ENCODE measurements at places on chromosomes 6 and 20.
A peak's percentile ranks its signal among the peaks of the same experiment; 100 is the strongest.

DNA sequence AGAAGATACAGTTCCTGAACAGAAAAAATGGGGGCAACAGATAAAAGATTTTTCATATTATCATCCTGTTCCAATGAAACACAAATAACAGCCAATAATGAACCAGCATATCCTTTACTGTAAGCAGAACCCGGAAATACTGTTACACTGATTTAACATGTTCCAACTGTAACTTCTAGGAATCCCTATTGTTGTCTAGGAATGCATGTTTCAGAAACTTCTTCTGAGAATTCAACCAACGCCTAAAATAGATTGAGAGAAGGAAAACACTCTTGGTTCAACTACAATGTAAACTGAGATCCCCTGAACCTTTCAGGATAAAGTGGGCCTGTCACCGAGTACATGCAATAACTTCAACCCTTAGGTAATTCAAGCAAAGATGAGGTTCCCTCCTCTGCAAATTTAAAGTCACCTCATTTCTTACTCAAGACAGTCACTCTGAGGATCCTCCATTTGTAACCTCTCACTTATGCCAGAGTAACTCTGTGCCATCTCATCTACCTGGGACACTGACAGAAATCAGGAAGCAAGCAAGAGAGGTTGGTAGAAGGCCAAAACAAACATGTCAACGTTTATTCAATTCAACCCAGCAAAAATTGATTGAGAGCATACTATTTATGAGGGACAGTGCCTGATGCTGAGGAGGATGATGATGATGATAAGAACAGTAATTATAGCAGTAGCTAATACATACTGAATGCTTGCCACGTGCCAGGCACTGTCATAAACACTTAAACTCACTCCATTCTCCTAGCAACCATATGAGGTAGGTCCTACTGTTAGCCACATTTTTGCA lies 14.1 kb downstream of the UBE3D start:
- DNase-seq = no peak

DNA sequence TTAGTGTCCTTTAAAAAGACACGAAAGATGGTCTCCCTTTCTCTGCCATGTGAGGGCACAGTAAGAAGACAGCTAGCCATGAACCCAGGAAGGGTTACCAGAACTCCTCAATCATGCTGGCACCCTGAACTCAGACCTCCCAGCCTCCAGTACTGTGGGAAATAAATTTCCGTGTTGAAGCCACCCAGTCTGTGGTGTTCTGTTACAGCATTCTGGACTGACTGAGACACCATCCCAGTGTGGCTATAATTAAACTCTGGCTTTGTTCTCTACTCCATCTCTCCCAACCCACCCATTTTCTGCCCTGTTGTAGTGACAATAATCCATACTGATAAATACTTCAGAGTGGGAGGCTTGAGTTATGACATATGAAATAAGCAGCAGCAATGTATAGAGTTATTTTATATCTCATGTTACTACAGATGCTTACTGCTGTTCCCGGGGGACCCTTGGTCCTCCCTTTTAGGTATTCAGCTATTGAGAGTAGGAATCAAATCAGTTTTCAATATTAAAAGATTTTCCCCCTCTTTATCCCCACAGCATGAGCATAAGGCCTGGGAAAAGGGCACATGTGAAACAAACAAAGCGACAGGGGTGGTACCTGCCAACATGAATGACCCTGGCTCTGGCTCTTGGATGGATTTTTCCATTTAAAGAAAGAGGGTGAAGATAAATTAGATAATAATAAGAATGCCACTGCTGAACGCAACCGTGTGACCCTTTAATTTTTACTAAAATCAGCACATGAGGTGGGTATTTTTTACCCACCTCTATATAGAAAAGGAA lies 224.3 kb upstream of the SLC35B3 start:
- no peak for DNase-seq

GRCh38 chr20:46807998-46808397 lies 86.6 kb upstream of the EYA2 start:
- DNase-seq = no peak

DNA sequence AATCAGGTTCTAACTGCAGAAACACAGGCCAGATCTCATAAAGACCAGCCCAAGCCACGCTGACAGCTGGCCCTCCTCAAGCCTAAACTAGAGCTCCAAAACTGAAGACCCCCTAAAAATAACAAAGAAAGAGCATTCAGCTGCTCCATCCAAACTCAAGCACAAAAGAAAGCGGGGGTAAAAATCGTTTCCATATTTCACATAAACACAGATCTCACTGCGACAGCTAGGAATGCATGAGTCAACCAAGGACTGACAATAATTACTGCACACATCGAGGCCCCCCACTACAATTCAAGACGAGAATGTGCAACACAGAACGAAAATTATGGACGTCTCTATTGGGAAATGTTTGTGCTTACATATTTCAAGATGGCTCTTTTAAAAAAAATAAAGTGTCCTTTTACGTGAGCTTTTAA lies 31.1 kb downstream of the CNKSR3 start:
- DNase-seq = no peak

GRCh38 chr6:151044465-151045441 lies 179.3 kb downstream of the MTHFD1L start:
- peak; percentile 65 for DNase-seq

- no peak for DNase-seq
These were observed 48.4 kb upstream of the CDYL start for GRCh38 chr6:4727671-4728435.

- no peak for DNase-seq
These were observed 36.4 kb upstream of the ENPP5 start for GRCh38 chr6:46207174-46207573.

GRCh38 chr20:20638878-20639277 lies 73.6 kb downstream of the RALGAPA2 start:
- no peak for DNase-seq

GRCh38 chr6:131914234-131914633 lies 36.9 kb downstream of the CCN2 start:
- DNase-seq = no peak

DNA sequence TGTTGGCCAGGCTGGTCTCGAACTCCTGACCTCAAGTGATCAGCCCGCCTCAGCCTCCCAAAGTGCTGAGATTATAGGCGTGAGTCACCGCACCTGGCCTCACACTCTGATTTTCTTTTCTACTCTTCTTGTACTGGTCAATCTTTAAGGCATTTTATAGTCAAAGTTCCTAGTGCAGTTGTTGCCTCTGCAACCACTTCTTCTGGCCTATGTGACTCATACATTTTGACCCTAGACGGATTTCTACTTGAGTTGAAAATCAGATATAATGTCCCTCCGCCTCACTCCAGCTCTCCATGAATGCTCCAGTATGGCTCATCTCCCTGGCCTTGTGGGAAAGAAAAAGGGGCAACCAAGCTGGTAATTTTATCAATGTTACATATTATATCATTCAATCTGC lies 42.4 kb downstream of the TNFRSF21 start:
- no peak for DNase-seq

- DNase-seq = peak; percentile 78
These were observed 110.0 kb downstream of the GPX5 start for GRCh38 chr6:28635547-28636158.

DNA sequence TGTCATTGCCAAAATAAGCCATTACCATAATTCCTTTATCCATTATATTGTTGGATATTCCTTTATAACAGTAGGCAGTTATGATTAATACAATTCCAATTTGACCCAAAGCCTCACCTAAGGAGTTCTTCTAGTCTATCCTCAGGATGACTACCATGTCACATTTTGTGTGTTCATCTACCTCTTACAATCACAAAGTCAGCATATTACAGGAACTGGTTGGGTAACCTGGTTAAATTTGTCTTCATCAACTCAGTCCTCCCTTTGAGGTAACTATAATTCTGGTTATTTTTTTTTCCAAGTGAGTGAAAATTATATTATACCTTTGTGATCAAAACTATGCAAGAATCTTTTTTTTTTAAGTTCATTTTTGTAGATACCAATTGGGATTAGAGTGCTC lies 540.5 kb downstream of the BTBD3 start:
- DNase-seq = no peak

DNA sequence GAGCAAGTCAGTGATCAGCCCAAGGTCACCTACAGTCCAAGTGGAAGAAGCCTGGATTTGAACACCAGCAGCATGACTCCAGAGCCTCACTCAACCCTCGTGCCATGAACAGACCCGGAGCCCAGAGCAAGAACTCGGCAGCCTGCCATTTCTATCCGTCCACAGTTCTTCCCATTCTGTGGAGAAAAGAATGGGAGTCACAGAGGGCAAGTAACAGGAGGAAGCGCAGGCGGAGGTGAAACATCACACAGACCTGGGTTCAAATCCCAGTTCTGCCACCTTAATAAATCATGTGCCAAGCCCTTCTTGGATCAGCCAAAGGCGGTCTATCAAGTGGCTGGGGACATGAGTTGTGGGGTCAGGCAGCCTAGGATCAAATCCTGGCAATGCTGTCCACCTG lies 4.3 kb downstream of the PREX1 start:
- DNase-seq = no peak

GRCh38 chr6:129513471-129513870 lies 196.5 kb downstream of the ARHGAP18 start:
- DNase-seq = no peak

- no peak for DNase-seq
These were observed 622 bp downstream of the GPANK1 start for GRCh38 chr6:31663961-31664789.

GRCh38 chr20:48703511-48704219 lies 124.1 kb downstream of the PREX1 start:
- DNase-seq = no peak

DNA sequence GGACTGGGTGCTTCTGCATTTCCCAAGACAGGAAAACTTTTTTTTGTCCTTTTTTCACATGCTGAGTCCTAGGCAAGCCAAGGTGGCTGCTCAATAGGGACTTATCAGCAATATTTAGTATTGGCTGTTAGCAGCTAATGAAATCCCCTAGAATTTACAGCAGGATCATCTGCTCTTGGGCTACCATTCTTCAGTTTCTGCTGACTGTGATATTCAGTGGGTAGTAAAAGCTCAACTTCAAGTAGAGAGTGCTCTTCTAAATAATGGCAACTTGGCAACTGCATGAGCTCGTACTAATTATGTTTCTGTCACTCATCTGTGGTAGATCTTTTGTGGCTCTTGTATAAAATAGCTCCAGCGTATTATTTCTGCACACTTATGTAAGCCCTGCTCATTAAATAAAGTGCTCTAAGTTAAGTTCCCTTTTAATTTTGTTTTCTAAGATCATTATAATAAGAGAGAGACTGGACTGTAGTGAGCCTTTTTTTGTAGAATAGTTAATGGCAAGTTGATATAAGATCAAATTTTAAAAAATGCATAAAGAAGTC lies 110.3 kb downstream of the SLC35F1 start:
- no peak for DNase-seq

- no peak for DNase-seq
These were observed 1.9 kb downstream of the SLCO4A1 start for GRCh38 chr20:62644044-62644795.

GRCh38 chr20:32537657-32538525 lies 47.2 kb downstream of the NOL4L start:
- no peak for DNase-seq

DNA sequence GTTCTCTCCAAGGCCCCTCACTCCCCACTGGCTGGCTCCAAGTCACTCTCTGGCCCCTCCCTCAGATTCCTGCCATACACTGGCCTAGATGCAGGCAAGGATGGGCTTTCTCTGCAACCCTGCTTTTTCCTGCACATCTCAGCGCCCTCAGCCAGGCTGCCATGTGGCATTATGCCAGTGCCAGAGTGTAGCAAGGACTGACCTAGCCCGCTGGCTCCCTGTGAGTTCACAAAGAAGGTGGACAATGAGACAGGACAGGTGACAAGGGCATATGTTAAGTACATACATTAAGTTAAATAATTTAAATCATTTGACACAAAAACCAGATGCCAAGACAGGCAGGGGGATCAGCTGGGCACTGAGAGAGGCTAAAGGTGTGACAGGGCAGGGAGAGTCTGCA lies 394.6 kb downstream of the ZFAND3 start:
- peak; percentile 40 for DNase-seq

- no peak for DNase-seq
These were observed 1.7 kb upstream of the TREM1 start for GRCh38 chr6:41288030-41288753.

DNA sequence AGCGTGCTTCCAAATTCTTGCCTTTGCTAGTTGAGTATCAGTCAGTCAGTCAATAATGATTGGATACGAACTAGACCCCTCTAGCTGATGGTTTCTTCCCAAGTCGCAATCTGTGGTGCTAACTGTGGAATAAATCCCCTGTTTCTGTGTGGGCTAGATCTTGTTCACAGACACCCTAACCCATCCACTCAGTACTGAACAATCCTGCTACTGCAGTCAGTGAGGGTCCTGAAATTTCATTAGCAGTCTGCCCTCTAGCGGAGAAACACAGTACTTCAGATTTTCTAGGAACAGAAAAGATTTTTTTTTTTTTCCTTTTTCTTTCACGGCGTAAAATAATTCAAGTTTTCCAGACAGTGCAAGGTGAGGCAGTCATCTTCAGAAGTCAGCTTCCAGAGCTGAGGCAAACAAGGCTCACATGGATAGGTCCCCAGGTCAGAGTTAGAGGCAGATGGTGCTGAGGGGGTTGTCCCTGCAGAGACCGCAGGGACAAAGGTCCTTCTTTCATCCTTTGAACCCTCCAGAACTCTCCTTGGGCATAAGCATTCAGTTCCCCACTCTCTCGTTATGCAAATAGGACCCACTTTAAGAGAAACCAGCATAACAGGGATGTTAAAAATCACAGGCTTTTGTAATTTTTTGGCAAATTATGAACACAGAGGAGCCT lies 119.6 kb downstream of the SCML4 start:
- DNase-seq = peak; percentile 54

- no peak for DNase-seq
These were observed 2.9 kb downstream of the CHRNA4 start for GRCh38 chr20:63357921-63358905.

DNA sequence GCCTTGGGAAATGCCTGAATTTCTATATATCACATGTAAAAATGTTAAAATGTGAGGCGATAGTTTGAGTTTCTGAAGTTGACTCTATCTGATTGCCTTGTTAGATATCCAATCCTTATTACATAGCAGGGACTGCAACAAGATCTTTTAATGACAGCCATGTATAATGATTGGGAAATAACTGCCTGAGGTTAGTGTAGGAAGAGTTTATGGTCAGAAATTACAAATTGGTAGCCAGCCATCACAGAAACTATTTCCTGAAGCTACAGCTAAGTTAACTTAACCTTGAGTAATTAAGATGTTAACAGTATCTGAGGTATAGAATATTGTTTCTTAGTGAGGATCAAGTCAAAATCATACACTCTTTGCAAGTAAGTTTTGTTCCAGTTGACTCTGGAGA lies 41.0 kb downstream of the AKIRIN2 start:
- DNase-seq = no peak

DNA sequence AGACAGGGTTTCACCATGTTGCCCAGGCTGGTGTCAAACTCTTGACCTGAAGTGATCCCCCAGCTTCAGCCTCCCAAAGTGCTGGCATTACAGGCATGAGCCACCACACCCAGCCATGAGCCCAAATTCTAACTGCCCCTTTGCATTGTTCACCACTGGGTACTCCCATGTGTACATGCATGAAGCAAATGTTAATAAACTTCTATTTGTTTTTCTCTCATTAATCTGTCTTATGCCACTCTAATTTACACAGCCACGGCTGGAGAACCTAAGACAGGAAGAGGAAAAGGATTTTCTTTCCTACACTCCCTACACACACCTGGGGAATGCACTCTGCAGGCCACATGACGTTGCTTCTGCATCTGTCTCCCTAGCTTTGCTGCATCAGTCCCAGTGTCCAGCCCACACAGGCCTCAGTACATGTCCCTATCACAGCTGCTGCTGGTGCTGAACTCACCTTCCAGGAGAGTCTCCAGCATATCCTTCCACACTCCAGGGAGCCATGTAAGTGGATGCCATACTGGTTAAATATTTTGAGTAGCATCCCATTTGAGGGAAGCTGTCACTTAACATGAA lies 13.3 kb downstream of the OR2H2 start:
- no peak for DNase-seq

GRCh38 chr6:41697861-41698781 lies 37.3 kb downstream of the TFEB start:
- DNase-seq = no peak

All from cerebellar cortex (tissue), 1 donor.